ENCODE measurements at places on chromosomes 12 and 14. TPM values are rescaled to one million over a fixed set of nuclear protein-coding genes. Genes with fewer than 3 reads are reported as not detected.

- DNase-seq = peak; percentile 7
These were observed 513.4 kb downstream of the MED13L start for GRCh38 chr12:115763982-115764621.

Gene P3H3
- 13.7 TPM for total RNA-seq

Gene TRPV4
- 2.9 TPM for total RNA-seq

DNA sequence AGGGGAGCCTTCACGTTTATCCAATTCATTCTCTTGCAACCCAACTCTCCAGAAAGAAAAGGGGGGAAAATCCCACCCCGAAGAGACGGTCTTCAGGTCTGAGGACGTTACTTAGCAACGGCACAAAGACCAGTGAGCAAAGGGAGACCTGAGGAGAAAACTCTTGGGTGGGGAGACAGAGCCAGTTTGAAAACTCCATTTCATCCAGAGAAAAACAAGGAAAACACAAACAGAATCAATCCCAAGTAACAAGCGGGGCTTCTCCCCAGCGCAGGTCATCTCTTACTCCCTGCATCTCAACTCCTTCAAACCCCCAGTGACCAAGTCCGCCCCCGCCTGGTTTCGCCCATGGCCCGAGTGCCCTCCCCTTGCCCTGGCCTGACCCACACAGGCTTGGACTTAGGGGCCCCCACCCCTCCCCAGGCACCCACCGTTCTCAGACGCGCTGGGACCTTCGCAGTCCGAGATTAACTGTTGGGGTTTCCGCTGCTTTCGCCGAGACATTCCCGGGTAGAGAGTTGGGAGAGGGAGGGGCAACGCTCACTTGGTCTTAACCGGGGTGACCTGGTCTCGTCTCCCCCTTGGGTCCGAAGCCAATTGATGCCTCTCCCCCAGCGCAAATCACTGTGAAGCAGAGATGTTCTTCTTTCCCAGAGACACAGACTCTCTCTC lies 10.4 kb upstream of the SALL2 start:
- peak; percentile 16 for DNase-seq

Gene GLI1
- total RNA-seq = 174 TPM

DNA sequence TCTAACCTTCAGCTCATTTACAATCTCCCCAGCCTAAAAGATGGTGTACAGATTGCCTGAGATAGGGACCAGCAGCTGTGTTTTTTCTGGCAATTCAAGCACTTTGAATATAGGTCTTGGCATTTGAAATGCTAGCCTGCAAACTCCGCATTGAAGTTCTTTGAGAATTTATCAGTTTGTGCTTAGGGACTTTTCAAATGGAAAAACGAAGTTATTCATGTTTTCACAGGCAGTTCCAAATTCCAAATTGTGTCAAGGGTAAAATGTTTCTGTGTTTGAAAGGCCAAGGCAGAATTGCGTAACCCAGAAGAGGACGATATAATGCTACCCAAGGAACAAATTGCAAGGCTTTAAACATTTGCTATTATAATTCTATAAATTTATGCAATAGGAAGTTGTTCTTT lies 168.9 kb upstream of the RASSF8 start:
- DNase-seq = no peak

DNA sequence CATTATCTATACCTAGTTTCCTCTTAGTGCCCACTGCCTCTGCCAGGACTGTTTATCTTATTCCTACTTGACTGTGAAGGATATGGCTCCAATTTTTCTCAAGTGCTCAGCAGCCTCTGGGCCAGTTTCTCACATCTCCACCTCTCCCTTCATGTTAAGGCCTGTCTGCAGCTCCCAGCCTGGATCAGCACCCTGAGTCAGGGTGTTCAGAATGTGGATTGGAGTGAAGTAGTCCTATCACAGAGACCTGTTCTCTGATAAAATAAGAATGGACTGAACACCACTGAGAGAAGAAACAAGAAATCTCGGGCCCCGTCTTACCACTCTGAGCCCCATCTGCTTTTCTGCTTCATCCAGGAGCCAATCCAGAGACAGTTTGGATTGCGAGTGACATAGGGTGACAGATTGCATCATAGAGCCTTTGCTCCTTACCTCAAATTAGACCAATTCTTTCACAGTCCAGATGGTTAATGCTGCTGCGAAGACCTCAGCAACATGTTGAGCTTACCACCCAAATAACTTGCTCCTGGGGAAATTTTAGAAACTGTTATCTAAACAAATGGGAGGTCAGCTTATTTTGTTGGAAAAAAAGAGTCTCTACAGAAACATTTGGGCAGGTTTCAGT lies 473.1 kb downstream of the PDZRN4 start:
- DNase-seq = no peak

Gene CNTN1
- 0.02 TPM for total RNA-seq

Gene IGFBP6
- total RNA-seq = 13.0 TPM

Measured in SJCRH30 (cell line).